ENCODE measurements at places on chromosomes 4 and X.
A peak's percentile ranks its signal among the peaks of the same experiment; 100 is the strongest.

DNA sequence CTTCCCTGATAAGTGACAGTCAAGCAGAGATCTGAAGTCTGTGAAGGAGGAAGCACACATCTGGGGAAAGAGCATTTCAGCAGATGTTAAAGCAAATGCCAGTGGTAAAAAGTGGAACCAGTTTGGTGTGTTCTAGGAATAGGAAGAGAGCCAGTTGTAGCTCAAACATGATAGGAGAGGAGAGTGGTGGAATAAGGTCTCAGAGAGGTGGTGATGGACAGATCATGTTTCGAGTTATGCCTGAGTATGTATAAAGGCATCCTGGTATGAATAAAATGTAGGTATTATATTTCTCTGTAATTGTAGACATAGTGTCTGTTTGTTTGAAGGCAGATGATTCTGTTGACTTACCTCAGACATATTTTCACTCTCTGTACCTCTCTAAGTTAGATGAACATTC, 89.1 kb downstream of the LARP7 start:
- DNase-seq, result no peak

DNA sequence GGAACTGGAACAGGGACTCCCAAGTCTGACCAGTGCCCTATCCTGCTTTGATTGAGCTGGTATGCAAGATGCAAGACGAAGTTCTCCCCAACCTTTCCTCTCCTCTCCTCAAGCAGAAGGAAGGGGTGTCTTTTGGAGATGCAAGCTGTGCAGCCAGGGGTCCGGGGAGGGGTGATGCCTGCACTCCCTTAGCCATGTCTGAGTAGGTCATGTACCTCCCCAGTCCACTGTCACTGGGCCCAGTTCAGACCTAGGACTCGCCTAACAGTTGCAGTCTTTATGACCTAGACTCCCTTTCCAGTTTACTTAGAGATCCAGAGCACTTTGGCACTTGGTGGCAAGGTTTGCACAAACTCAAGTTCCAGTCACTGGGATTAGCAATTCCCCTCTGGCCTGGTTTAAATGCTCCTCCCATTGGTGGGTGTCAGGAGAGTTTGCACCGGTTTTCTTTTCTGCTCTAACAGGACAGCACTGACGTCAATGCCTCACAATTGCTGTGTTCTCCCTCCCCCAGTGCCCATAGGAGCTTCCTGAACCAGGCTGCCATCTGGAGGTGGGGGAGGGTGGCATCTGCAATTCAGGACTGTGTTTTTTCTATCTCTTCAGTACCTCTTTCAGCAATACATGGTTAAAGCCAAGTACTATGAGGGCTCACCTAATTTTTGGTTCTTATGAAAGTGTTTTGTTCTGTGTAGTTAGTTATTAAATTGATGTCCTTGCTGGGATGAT, 782.2 kb downstream of the ARAP2 start:
- no peak for DNase-seq

DNA sequence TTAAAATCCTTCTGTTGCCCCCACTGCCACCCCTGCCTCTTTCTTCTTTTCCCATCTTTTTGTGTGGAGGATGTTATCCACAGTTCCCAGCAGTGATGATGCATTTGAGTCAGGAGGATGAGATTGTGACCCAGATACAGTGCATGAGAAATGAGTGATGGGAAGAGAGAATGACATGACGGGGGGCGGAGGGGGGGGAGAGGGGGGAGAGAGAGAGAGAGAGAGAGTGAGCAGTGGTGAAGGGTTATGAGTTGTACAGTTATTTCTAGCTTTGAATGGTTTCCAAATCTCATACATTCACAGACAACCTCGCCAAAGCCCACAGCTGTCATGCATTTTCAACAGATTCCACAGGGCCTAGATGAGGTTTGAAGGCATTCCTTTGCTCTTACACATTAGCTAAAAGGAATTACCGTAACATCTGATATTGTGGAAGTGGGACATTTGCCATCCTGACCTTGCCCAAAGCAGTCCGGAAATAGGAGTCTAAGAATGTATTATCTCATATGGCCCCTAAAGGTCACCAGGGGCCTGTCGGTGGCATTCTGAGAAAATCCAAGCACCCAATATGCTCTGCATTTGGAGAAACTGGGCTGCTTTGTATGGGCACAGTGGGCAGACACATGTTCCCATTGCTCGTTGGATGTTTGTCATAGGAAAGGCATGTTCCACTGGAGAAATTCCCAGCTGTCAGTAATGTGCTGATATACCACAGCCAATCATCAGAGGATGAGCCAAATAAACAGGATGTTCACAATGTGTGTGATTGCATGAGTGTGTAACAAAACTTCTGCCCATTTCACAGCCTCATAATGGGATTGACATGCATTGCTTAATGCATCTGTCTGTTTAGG, 435.8 kb downstream of the SPRY1 start:
- DNase-seq, result no peak

DNA sequence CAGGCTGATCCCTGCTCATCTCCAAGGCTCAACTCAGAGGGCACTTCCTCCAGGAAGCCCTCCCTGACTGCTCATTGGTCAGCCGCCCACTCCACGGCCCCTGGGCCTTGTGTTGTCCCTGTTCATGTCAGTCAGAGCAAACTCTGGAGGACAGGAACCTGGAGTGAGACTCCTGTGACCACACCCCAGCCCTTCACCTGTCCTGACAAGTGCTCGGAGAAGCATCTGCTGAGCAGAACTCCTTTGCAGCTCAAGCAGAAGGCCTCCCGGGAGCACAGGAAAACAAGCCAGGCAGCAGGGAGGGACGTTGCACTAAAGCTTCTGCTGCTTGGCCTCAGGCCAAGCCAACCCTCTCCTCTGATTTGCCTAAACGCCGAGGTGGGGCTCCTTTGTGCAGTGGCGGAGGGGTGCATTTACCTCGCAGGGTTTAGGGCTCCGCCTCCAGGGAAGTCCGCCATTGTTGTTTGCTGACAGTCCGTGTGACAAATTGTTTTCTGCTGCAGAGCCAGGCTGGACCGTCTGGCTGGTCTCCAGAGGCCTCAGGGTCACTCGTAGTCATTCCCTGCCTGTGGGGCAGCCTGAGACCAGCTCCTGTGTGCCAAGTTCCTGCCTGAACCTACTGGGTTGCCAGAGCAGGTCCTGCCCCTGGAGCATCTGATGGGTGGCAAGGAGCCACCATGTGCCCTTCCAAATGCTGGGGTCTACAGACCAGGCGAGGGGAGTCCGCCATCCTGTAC, 61.8 kb downstream of the C4orf50 start:
- DNase-seq, result no peak

DNA sequence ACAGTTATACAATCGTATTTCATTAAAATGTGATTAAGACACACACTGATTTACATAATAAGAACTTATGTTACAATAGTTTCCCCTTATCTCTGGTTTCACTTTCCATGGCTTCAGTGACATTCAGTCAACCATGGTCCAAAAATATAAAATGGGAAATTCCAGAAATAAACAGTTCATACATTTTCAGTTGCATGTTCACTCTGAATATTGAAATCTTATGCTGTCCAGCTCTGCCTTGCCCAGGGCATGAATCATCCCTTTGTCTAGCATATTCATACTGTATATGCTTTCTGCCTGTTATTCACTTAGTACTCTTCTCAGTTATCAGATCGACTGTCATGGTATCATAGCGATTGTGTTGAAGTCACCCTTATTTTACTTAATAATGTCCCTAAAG, 173.8 kb upstream of the DCAF12L2 start:
- no peak for DNase-seq

GRCh38 chr4:128315756-128316520, 28.3 kb upstream of the PGRMC2 start:
- DNase-seq, result no peak

GRCh38 chrX:111955901-111956300, 79.9 kb downstream of the TRPC5OS start:
- no peak for DNase-seq

- no peak for DNase-seq
These were observed 40.7 kb upstream of the ARMCX5 start for GRCh38 chrX:102558607-102559006.

DNA sequence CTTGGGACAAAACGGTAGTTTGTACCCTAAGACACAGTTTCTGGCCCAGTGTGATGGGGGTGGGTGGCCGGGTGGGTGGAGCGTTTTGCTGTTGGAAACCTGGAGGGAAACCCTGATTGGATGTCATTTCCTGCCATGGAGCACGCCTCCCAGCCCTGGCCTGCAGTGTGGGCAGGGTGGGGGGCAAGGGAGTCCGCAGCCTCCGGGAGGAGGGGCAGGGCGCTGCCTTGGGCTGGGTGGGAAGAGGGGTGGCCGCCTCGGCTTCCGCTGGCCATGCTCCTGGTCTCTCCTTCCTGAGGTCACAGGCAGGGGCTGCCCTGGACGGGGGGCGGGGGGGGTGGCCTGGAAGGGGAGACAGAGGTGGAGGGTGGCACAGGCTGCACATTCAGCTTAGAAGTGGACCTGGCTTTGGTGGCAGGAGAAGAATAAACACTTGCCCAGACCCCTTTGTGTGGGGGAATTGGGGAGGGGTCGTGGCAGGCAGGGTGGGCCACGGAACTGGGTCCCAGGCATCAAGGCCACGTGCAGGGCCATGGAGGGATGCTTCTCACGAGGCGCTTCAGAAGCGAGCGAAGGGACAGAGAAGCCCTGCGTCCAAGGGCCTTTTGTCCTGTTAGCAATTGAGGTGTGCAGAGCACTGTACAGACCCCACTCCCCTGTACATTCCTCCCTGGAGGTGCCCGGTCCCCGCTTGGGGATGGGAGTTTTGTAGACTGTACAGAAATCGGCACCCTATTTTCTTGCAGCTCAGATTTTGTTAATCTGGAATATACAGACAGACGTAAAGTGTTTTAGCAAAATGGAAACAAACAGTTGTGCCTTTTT, 6.2 kb downstream of the NAT8L start:
- DNase-seq, result no peak

- no peak for DNase-seq
These were observed 53.6 kb downstream of the LAS1L start for GRCh38 chrX:65480960-65481359.

DNA sequence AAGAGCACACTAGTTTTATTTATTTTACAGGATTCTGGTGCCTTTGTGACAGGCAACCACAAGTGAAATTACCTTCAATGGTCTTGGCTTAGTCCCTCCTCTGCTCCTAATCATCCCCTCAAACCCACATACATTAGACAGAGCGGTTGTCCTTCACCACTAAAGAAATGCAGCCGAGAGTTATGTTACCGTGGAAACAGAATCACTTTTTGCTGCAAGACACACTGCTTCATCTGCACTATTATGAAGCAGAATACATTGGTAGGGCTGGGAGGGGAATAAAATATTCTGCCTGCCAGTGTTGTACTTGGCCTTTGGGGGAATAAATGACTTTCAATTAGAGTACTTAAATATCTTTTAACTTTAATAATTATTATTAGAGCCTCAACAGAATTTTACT, 75.2 kb downstream of the ARHGEF38 start:
- DNase-seq, result no peak

- DNase-seq, result no peak
These were observed 93.3 kb upstream of the MAML3 start for GRCh38 chr4:140247237-140247636.

- DNase-seq, result no peak
These were observed 1417.3 kb downstream of the STIM2 start for GRCh38 chr4:28277931-28278330.

DNA sequence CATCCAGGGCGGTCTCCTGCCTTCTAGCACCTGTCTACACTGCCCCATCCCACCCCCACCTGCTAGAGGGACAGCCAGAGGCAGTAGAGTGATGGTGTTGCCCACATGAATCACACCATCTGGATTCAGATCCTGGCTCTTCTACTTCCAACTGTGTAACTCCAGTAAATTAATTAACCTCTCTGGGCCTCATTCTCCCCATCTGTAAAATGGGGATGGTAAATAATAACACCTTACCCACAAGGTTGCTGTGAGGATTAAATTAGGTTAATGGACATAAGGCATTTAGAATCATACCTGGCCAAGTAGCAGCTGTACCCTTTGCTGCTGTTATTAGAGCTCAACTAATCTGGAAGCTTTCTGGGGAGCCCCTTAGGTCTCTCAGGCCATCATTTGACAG, 149.6 kb upstream of the BCOR start:
- DNase-seq, result no peak

DNA sequence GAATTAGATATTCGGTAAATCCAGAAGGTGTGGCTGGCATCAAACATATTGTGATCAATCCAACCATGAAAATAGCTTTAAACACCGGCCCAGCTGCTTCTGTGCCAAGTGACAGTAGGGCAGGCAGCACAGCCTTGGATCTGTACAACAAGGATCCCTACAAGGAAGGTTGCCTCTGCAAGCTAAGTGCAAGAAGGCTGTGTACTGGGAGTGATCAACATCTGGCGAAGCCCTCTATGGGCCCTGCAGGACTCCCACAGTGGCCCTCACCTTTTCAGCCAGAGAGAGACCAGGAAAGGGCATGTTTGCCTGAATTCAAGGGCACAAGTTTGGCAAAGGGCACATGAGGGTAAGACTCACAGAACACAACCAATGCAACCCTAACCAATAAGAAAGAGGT, 9.6 kb downstream of the IRS4 start:
- no peak for DNase-seq

DNA sequence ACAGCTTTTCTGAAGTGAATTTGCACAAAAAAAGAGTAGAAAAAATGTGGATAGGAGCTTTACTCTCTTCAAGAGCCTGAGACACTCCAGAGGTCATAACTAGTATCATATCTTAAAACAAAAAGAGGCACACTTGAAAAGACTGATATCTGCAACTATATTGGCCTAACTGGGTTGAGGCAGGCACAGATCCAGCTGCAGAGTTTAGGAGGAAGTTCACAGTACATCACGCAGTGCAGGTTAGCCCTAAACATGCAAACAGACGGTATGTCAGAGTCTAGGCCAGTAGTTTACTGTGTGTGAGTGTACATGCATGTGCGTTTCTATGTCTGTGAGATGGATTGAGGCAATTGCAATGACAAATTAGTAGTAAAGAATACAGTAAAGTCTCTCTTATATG, 24.2 kb upstream of the CT47A1 start:
- DNase-seq, result no peak

DNA sequence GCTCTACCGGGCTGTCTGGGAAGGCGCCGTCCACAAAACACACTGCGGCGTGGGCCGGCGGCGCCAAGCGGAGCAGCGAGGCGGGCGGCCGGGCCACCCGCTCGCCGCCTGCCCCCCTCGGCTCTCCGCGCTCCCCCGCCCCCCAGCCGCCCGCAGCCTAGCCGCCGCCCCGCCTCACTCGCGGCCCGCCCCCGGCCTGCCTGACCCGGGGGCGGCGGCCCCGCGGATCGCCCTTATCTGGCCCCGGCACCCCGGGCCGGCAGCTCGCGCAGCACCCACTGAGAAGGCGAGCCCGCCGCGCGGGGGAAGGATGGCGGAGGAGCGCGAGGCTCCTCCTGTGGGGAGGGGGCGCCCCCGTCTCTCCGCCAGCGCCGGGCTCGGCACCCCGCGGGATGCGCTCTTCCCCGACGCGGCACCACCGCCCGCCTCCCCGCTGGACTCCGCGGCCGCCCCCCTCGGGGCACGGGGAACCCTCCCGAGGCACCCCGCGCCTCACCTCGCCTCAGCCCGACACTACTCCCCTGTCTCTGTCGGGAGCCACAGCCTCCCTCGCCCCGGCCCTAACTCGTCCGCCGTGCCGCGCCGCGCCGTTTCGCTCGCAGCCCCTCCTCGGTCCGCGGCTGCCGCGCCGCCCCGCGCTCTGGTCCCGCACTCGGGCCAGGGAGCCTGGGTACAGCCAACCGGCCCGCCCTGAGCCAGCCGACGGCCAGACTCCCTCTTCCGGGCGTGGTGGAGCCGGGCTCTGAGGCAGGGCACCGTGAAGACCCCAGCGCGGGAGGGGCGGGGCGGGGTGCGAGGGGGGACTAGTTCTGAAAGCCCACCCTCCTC, 566 bp downstream of the ATP11C start:
- DNase-seq, result peak; percentile 25

GRCh38 chrX:69113723-69114122, 51.5 kb downstream of the PJA1 start:
- DNase-seq, result no peak

- DNase-seq, result no peak
These were observed 38.3 kb downstream of the GUCY1A1 start for GRCh38 chr4:155704841-155705404.

- no peak for DNase-seq
These were observed 25.3 kb upstream of the S100P start for GRCh38 chr4:6668391-6668790.
